Omental fat pad (tissue), 4 donors: ENCODE measurements at places on chromosomes 16 and 17.

GRCh38 chr17:28912281-28912937 lies 9.5 kb upstream of the DHRS13 start:
- DNase-seq, result no peak

GRCh38 chr17:82668631-82669099 lies 20.4 kb upstream of the WDR45B start:
- no peak for DNase-seq

- peak; percentile 92 for DNase-seq
Observed at GRCh38 chr16:2511128-2511800, 2.5 kb upstream of the ATP6V0C start.

DNA sequence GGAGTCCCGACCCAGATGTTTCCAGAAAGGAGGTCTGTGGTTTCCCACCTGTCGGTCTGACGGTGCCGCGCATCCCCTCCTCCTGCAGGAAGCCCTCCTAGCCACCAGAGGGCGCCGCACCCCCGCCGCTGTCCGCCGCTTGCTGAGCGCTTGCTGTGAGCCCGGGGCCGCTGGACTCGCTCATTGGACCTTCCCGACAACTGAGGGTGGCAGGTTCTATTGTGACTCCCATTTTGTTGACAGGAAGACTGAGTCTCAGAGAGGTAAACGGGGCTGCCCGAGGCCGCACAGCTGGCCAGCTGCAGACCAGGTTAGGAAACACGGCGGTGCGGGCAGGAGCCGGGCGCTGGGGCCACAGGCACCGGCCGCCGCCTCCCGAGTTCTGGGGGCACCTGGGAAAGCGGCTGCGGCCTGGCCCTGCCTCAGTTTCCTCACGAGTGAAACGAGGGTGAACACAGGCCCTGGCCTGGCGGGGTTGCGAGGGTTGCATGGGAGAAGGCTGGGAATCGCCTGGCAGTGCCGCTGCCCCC lies 191.1 kb upstream of the CIBAR2 start:
- no peak for DNase-seq

DNA sequence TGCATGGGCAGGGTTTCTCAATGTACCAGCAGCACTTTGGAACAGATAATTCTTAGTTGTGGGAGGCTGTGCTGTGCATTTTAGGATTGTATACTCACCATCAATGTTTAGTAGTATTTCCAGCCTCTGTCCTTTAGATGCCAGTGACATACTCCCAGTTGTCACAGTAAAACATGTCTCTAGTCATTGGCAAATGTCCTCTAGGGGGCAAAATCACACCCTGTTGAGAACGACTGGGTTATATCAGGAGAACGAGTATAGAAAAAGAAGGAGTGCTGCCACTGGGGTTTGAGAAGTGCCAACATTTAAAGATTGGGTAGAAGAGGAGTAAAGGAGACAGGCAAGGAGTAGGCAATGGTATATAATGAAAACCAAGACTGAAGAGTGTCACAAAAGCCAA lies 37.9 kb upstream of the SMIM36 start:
- DNase-seq, result no peak

- no peak for DNase-seq
Observed at GRCh38 chr16:87332150-87332549, 15.0 kb upstream of the C16orf95 start.

DNA sequence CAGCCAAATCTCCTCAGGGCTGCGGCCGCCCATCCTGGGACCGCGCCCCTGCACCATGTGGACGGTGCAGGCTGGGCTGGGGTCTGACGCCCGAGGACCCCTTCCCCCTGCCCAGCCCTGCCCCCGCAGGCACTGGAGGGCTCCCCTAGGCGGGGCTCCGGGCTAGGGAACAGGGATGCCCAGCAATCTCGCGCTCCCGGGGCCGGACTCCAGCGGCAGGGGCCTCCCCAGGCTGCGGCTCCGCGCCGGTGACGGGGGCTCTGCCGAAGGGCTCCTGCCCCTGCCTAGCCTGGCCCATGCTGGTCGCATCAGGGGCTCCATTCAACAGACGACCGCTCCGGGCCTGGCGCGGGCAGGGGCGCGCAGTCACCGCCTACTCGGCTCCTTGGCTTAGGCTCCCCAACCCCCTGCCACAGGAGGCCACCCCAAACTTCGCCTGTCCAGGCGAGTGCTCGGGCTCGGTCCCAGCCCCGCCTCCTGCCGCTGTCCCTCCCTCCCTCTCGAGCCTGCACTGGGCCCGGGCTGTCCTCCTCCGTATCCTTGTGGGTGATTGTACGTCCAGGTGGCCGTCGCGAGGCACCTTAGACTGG lies 27.4 kb upstream of the ADORA2B start:
- DNase-seq, result no peak

GRCh38 chr17:77476006-77476405 lies 335.2 kb downstream of the SEC14L1 start:
- DNase-seq, result no peak

GRCh38 chr16:89095491-89095951 lies 1.9 kb downstream of the ACSF3 start:
- no peak for DNase-seq

GRCh38 chr16:17747081-17747756 lies 276.5 kb upstream of the XYLT1 start:
- no peak for DNase-seq

GRCh38 chr16:22400900-22401299 lies 26.5 kb upstream of the CDR2 start:
- DNase-seq, result no peak

GRCh38 chr17:80030730-80031410 lies 4.8 kb downstream of the TBC1D16 start:
- no peak for DNase-seq

DNA sequence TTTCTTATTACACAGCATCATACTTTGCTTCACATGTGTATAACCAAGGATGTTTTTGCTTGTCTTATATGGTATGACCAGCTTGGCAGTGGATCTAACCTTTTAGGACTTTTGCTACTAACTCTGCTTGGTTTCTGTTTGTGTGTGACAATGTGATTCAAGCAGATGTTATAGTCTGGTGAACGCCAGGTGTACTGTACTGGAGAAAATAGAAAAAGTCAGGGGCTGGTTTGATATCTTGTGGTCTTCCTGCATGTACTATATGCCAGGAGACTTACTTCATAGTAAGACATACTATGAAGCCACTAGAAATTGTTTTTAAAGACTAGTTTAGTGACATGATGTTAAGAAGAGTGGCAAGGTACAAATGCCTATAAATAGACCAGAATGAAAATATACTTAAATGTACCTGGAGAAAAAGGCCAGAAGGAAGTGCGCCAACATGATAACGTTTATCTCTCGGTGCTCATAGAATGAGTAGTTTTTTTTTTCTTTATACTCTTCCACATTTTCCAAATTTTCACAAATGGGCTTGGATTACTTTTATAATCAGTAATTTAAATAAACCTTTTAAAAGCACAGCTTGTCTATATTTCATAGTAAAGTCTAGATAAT lies 112.3 kb downstream of the PRKCA start:
- DNase-seq, result no peak

DNA sequence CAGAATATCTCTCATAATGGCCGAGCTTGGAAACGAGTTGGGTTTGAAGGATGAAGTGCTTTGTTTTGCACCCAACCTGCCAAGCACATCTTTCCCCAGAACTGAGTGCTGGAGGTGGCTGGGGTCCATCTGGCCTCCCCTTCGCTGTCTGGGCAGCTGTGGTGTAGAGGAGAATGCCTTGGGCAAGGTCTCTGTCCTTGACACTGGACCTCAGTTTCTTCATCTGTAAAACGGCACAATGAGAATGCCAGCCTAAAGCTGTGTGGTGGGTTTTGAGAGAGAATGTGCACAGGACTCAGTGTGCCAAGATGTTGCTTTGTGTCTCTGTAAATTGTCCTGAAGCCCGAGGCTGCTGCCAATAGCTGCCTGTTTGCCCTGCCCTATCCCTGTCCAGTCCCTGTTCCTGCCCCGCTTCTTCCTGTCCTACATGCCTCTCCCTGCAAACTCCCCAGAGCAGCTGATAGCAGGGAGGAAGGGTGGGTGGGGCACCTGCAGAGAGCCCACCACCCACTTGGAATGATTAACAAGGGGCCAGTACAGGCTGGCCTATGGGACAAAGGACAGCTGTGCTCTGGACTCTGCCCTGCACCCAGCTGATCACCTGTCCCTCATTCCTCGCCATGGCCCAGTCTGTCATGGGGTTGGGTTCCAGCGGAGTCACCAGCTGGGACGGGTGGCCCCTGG lies 15.3 kb downstream of the LASP1 start:
- DNase-seq, result no peak

- no peak for DNase-seq
Observed at GRCh38 chr17:37098910-37099664, 150.3 kb downstream of the AATF start.

DNA sequence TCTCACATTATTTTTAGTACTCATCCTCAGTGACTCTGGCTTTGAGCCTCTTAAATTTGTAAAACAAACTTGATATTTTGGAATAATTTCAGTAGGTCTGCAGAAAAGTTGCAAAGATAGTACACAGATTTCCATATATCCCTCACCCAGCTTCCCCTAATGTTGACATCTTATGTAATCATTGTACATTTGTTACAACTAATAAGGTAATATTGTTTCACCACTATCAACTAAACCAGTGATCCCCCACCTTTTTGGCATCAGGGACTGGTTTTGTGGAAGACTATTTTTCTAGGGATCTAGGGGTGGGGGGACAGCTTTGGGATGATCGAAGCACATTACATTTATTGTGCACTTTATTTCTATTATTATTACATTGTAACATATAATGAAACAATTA lies 391.2 kb downstream of the CA10 start:
- DNase-seq, result no peak

DNA sequence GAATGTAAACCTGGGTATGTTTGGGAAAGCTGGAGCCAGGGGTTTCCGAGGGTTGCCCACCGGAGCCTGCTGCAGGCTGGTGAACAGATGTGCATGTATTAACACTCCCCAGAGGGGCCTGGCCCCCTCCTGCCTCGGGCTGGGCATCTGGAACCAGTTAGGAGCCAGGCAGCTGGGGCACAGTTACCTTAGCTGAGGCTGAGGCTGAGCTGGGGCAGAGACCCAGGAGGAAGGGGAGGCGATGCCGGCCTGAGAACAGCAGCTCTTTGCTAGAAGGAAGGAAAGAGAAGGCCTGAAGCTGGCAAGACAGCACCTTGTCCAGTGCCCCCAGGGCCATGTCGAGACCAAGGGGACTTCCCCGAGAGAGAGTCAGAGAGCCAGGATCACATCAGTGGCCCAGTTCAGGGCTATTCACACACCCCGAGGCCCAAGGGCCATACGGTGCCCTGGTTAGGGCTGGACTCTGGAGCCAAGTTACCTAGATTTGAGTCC lies 65.8 kb downstream of the RMI2 start:
- DNase-seq, result no peak

- no peak for DNase-seq
Observed at GRCh38 chr16:78184238-78185183, 85.1 kb downstream of the WWOX start.
